ENCODE measurements at places on chromosomes 4 and X.

- DNase-seq, result peak; percentile 40
These were observed 597.7 kb downstream of the MID1IP1 start for GRCh38 chrX:39398963-39399261.

DNA sequence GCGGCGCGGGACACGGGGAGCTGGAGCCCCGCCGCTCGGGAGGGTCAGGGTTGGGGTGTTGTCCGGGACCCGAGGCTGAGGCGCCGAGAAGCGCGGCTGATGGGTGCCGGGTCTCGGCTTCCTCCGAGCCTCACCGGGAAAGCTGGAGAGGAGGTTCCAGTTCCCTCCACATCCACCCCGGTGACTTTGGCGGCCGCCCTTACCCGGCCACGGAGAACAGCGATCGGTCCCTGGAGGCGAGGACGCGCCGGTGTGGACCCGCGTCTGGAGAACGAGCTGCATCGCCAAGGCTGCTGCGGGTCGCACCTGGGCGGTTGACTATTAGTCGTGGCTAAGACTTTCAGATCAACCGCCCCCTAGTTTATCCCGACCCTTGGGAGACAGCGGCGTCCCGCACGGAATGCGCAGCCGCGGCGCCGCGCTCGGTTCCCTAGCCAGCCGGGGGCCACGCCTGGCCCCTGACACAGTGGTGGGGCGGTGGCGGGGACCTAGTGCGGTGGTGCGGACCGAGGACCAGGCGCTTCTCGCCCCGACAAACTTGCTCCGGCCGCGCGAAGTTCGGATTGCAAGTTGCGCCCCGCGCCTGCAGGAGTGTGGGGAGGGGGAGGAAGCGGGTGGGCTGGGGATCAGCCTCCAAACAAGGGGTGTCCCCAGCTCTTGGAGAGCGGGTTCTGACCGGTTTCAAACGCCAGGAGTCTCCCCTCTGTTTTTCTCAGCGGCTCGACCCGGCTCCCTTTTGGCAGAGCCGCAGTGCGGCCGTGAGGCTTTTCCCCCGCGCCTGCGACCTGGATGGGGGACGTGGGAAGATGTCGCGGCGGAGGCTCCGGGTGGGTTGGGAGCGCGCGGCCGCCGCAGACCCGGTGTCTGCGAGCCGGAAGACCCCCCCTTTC lies 568 bp downstream of the FHDC1 start:
- peak; percentile 45 for DNase-seq

GRCh38 chr4:145279122-145279960 lies 99.0 kb upstream of the OTUD4 start:
- DNase-seq, result peak; percentile 47

DNA sequence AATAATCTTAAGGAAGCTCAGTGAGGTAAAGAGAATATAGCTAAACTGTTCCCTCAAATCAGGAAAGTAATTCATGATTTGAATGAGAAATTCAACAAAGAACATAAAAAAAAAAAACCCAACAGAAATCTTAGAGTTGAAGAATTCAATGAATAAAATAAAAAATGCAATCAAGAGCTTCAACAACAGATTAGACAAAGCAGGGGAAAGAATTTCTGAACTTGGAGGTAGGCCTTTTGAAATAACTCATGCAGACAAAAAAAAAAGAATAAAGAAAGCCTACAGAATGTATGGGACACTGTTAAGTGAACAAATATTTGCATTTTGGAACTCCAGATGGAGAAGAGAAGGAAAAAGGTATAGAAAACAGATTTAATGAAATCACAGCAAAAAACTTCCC lies 77.9 kb downstream of the CBR4 start:
- no peak for DNase-seq

DNA sequence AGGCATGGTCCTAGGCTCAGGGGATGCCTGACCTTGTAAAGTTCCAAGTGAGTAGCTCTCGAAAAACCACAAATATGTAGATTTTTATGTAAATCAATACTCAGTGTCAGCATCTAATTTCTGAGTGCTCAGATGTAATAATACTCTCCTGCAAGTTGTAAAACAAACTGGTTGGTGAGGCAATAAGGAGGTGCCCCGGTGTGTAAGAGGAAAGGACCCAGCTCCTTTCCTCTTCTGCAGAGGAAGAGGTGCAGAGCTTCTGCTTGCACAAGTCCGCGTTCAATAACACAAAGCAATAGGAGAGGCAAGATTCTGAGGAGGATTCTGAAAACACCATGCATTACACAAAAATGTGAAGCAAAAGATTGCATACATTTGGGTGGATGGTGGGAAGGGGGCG lies 43.6 kb upstream of the ENPP6 start:
- no peak for DNase-seq

- DNase-seq, result no peak
These were observed 45.9 kb upstream of the NUDT6 start for GRCh38 chr4:122968227-122968812.

- DNase-seq, result no peak
These were observed 277.9 kb downstream of the CFAP299 start for GRCh38 chr4:80613470-80613869.

- DNase-seq, result no peak
These were observed 10.7 kb downstream of the BBS12 start for GRCh38 chr4:122742933-122743829.

DNA sequence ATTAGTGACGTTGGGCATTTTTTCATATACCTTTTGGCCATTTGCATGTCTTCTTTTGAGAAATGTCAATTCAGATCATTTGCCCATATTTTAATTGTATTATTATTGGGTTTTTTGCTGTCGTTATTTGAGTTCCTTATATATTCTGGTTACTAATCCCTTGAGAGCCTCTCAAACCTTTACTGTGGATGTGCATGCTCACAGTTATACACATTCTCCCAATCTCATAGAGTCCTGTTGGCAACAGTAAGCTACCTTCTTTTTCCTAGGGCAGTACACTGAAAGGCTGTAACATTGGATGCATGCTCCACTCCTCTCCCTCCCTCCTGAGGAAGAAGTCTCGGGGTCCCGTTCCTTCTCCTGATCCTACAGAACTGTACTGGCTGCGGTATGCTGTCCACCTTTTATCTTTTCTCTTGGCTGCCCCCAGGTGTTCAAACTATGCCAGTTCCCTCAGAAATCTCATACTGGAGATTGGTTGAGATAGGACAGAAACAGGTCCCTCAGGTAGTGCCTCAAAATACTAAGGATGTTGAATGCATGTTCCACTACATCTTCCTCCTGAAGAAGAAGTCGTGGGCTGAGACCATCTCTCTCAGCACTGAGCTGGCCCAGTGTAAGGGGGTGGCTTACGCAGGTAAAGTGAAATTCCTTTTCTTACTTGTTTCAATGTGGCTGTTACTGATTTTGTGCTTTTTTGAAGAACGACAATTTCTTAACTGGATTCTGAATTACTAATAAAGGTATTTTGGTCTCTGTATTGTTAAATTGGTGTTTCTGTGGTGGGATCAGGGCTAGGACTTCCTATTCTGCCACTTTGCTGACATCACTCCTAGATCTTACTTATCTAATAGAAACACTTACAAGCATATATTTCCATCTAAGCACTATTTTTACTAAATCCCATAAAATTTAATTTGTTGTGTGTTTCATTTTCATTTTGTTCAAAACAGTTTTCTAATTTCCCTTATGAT lies 145.4 kb upstream of the HUWE1 start:
- DNase-seq, result no peak

DNA sequence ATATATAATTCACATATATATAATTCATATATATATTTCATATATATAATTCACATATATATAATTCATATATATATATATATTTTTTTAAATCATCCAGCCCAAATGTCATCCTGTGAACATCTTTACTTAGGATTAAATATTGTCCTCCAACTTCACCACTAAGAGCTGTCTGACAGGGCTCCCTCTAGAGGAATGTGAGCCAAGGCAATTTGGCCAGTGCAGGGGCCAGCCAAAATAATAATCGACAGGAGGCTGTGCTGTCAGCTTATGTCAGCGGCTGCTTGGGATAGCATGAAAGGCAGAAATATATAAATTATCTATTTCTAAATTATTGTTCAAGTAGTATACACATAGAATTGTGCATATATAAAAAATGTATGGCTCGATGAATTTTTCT lies 29.5 kb downstream of the EGFL6 start:
- no peak for DNase-seq

DNA sequence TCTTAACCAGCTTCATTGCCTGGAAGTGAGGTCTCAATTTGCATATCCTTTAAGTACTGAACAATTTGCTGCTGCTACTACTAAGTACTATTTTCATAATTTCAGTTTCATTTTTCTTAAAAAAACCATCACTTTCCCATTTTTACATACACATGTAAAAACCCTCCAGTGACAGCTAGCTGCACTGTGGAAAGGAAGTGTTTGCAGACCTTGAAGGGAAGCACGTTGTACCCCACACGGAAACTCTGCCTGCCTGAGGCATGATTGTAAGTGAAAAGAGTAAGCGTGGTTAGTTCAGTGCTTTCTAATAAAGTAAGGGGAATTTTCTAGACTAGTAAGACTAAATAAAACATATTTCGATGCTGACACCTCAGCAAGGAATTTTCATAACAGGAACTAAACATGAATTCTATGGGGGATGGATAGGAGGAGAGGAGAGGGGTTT lies 103.6 kb downstream of the RAPGEF2 start:
- no peak for DNase-seq

DNA sequence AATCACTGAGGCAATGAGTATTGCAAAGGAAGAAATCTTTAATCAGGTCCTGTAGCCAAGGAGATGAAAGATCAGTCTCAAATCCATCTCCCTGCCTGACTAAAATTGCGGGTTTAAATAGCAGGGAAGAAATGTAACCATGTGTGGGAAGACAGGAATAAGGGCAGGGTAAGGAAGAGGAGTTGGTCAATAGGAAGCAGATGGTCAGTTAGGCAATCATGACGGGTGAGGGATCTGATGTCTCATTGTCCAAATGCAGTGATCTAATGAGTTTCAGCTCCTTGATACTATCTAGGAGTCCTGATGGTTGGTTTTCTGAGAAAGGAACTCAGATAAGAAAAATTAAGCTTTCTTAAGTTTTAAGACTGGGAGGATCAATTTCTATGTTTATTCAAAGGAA lies 200.8 kb downstream of the SPATA18 start:
- no peak for DNase-seq

GRCh38 chr4:83012200-83012686 lies 1.6 kb upstream of the LIN54 start:
- DNase-seq, result peak; percentile 59

DNA sequence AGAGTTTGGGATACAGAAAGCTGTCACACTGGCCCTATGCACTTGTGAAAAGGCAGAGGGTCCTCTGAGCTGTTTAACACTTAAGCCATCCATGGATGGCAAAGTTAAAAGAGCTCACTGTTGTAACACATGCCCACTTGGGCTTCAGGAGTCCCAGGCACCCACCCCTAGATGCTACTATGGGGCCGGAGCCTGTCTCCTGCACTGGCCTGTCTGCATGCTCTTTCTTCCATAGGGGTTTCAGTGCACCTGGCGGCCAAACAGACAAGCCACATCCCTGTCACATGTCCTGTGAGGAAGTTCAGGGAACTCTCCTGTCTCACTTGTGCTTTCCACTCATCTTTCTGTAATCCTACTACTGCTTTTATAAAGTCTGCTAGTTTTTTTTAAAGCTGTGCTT lies 2586.0 kb downstream of the PCDH7 start:
- DNase-seq, result no peak

DNA sequence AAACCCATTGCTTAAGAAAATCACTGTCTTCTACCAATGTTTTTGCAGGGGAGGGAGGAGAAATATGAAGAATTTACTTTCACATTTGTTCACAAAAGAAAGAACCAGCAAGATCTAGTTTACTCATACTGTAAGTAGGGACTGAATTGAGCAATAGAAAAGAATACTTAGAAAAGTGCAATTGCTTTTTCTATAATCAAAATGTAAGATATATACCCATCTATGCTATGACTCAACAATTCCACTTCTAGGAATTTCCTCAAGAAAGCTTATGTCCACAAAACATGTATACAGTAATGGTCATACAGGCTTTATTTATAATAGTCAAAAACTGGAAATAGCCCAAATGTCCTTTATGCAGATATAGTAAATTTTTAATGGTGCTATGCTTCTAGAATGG lies 196.4 kb downstream of the LRBA start:
- DNase-seq, result no peak

GRCh38 chr4:183612329-183613250 lies 46.4 kb downstream of the RWDD4 start:
- DNase-seq, result no peak

GRCh38 chrX:47836164-47837072 lies at the start of gene ZNF81:
ZNF81 (plus strand) TSS chrX:47836902; CDS start chrX:47846268, 9,366 bp downstream.
- DNase-seq, result peak; percentile 97

Data from left hindlimb (tissue), 1 donor.